CD4-positive, alpha-beta T cell treated with Interleukin-17A for 1 hour (primary cell): ENCODE measurements at places on chromosomes 2 and 18.

- DNase-seq, result peak; percentile 35
Observed at GRCh38 chr2:129812071-129812470, 167.4 kb upstream of the RAB6C start.

DNA sequence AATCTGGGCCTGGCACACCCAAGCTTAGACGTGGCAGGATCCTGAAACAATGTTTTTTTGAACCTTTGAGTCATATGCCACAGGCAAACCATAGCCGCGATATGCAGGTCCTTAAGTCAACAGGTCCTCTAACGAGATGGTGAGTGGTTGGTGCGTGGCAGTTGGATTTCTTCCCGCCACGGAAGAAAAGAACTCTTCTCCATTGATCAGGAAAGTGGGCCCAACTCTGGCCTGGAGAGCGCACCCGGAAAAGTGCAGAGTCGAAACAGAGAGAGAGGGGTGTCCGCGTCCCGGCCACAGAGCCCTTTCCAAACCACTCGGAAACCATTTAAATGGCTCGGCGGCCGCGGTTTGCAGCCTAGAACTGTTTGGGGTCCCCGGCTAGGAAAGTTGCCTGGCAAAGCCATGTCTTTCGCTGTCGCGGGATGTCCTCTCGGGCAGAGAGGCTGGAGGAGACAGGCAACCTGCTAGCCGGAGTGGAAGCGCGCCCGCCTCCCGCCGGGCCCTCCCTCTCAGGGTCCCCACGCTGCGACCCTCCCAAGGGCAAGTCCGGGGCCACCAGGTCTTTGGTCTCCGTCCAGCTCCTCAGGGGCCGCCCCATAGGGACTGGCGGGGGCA is 777 bp downstream of the GALNT3 start:
- no peak for DNase-seq

GRCh38 chr18:64271246-64271645 is 122.4 kb upstream of the LINC00305 start:
- DNase-seq, result no peak

DNA sequence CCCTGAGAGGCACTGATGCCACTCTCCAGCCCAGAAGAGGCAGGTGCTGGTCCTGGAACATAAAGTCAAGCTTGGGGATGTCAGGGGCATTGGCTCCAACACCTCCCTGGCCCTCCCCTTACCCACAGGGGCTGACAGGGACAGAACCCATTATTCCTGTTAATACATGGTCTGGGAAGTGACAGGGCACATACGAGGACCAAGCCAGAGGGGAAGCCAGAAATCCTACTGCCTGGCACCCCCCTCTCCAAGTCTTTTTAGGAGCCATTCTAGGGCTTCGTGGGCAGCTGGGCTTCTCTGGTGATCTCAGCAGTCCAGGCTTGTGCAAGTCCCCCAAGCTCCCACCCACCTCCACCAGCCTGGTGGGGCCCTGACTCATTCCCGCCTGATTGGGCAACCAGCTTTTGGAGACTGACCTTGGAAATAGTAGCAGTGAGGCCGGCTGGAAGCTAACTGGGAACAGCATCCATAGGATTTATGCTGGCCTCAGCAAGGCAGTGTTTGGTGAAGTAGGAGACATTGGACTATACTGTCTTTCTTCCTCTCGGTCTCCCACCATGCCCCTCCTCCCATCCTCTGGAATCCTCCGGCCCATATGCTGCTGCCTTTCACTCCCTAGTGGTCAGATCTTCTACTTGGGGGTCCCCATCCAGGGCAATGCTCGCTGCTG is 86.4 kb upstream of the HK2 start:
- no peak for DNase-seq

DNA sequence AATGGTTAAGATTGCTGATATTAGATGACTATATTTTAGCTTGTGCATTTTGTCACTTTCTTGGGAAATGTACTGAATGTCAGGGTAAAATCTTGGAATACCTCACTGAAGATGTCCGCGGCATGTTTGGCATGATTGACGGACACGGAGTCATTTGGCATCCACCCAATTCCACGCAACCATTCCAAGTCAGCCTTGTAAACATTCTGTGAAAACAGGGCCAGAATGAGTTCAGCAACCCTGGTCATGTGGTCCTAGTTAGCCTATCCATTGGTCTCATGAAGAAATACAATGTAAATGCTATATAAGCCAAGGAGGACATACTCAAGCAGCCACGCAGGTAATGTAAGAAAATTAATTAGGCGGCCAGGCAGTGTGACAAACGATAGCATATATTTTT is 159.5 kb downstream of the RIF1 start:
- DNase-seq, result no peak

DNA sequence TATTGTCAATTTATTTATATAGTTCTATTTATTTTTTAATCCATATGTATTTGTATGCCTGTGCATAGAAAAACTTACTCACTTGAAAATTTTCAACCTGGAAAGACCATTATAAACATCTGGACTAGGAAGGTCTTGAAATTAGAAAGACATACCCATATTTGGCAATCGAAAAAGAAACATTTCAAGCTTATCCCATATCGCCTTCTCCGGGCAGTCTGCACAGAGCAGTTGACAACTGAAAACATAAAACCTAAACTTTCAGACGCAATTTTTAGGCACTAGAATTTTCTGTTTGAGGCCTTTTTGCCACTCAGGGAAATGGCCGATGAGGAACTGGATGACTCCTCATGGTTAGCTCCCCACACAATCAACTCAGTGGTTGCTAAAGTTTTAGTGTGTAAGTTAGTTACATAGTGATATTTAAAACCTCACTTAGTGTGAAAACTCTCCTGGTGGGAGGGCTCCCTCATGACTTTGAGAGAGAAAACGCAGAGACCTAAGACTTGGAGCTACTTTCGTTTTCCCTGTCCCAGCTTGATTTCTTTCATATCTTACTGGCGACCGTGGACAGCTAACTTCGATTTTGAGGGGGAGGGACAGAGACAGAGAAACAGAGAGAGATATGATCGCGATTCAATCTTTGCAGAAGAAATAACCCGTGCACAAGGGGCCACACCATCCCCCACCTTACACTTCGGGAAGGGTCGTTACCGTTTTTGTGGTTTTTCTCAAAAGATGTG is 3.2 kb upstream of the HOXD12 start:
- no peak for DNase-seq

DNA sequence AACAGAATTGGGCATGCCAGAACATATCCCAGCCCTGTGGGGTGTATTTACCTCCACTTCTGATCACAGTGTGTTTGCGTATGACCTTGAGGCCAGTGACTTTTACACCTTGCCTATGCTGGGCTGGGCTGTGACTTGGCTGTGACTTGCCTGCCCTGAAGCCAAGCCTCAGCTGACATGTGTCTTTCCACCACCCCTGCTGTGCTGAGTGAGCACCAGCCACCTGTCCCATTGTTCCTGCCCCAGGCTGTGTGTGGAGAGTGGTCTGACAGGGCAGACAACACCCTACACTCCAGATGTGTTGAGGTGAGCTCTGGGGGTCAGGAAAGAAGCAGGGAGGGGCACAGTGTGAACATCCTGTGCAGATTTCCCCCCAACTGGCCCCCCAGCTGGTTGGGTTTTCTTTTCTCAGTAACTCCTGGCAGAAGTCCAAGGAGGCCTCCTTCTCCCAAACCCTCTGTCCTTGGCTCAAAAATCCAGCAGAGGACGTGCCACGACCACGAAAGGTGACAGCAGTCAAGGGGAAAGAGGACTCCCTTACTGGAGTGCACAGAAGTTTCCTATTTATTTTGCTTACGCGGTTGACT is 5.1 kb upstream of the STEAP3 start:
- no peak for DNase-seq

- DNase-seq, result no peak
Observed at GRCh38 chr2:14304326-14304725, 328.2 kb upstream of the LRATD1 start.

GRCh38 chr2:241289597-241289996 is 25.9 kb downstream of the HDLBP start:
- DNase-seq, result no peak

GRCh38 chr2:57460396-57461276 is 586.0 kb upstream of the VRK2 start:
- no peak for DNase-seq

- no peak for DNase-seq
Observed at GRCh38 chr2:39469807-39470206, 32.7 kb upstream of the MAP4K3 start.

DNA sequence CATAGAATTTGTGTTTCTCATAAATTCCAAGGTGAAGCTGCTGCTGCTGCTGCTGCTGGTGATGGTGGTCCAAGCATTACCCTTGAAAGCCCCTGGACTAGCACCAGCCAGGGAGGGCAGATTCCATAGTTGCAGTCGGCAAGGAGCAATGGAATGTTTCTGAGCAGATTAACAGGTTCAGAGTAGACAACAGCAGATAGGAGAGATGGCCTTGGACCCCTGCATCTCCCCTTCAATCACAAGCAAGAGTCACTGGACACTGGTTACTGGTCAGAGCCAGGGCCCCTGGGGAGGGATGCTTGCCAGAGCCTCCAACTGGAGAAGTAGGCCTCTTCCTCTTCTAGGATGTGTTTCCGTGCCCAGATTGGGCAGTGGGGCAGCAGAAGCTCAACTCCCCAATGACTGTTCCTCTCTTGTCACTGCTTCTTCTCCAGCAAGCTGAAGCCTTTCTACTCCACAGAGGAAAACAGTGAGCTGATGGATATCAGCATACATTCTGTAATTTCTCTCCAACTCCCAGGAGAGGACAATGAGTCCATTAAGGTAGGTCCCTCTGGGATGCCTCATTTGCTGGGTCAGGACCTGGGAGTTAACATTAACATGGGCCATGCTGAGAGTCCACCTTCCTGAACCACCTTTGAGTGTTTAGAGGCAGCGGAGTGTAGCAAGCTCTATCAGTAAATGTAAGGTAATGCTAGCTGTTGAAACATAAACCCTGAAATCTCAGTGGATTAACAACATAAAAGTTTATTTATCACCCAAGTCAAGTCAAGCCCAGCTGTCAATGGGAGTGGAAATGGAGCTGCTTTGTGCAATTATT is 35.3 kb downstream of the MROH2A start:
- DNase-seq, result no peak

GRCh38 chr2:208531361-208531760 is 124.8 kb downstream of the PTH2R start:
- no peak for DNase-seq

GRCh38 chr2:120685066-120685973 is 50.3 kb upstream of the GLI2 start:
- no peak for DNase-seq

DNA sequence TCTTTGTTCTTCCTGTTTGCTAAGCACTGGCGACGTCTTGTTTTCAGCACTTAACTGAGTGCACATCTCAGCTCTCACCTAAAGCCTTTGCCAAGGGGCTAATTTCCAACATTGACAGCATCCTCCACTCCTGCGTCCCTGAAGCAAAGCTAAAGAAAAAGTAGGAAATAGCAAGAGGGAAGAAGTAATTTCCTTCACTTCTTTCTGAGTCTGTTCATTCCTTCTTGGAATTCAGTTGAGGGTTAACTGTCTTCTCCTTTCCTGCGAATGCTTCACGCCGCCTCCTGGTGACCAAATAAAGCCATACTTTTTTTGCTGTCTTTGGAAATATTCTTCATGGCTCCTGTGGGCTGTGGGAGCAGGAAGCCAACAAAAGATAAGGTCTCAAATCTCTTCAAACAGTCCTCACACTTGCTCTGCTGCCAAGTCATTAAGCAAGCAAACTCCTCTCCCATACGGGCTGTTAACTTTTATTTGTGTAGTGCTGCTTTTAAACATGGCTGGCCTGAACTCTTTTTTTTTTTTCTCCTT is 100.9 kb downstream of the DPP10 start:
- DNase-seq, result no peak

GRCh38 chr2:175181877-175182308 is 383 bp upstream of the ATP5MC3 start:
- no peak for DNase-seq

GRCh38 chr2:179275253-179276012 is 10.8 kb upstream of the SESTD1 start:
- no peak for DNase-seq

GRCh38 chr2:240565333-240566202 is 2.7 kb upstream of the RNPEPL1 start:
- peak; percentile 97 for DNase-seq

- no peak for DNase-seq
Observed at GRCh38 chr18:28151434-28151833, 25.5 kb downstream of the CDH2 start.

GRCh38 chr2:100818003-100818605 is 1.8 kb upstream of the NPAS2 start:
- DNase-seq, result no peak

- no peak for DNase-seq
Observed at GRCh38 chr18:25313268-25313667, 38.7 kb downstream of the ZNF521 start.

DNA sequence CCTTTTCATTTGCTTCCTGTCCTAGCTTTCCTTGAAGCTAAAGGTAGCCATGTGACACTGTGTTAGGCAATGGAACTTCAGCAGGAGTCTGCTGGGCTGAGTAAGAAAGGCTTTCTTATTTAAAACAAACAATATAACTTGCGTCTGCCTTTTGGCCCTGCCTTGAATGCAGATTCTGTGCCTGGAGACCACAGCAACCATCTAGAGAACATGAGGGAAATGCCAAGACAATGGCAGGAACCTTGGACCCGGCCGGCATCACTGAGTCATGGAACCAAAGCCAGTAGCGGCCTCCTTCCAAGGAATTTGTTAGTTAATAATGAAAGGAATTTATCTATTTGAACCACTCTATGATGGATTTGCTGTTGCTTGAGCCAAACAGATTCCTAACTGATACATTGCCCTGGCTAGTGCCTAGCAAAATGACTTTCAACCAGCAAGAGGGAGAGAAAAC is 207.5 kb upstream of the EPHA4 start:
- DNase-seq, result no peak

GRCh38 chr18:75874401-75875089 is 447.0 kb upstream of the SMIM21 start:
- no peak for DNase-seq

- no peak for DNase-seq
Observed at GRCh38 chr2:13819896-13820295, 812.6 kb upstream of the LRATD1 start.

- no peak for DNase-seq
Observed at GRCh38 chr2:197149546-197149945, 161.0 kb downstream of the ANKRD44 start.

DNA sequence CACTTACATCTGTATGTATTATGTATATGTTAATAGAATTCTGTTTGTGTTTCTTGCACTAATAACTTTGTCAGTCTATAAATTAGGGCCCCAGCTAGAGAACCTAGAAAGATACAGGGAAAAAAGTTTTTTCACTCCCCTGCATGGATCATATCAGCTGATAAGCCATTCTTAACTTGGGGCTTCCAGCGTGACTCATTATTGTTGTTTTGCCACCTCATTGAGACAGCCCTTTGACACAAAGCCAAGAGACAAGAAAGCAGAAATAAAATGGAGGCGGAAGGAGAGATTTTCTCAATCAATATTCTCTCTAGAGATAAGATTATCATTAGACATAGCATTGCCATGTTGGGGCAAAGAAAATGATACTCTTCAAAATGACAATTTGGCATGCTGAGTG is 93.4 kb downstream of the AKAIN1 start:
- DNase-seq, result no peak

DNA sequence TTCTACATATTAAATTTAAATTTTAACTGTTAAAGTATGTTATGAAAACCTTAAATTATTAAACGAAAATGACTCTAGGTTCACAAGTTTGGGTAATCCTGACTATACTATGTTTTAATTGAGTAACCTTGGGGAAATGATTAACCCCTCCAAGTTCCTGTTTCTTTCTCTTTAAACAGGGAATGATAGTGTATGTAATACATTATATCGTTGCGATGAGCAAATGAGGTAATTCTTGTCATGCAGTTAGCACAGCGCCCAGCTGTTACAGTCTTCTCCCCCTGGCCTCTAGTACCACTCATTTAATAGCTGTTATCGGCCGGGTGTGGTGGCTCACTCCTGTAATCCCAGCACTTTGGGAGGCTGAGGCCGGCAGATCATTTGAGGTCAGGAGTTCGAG is 80.4 kb downstream of the MTA3 start:
- no peak for DNase-seq

GRCh38 chr2:227853765-227854271 is 17.6 kb upstream of the DAW1 start:
- no peak for DNase-seq
